Mucosa of descending colon (tissue), 3 donors: ENCODE measurements at places on chromosomes 16 and 17. TPM values are rescaled to one million over a fixed set of nuclear protein-coding genes. Genes with fewer than 3 reads are reported as not detected.

Gene TBC1D3C
- 2.3 TPM for total RNA-seq

- DNase-seq: no peak
These were observed 27.6 kb downstream of the ITGB3 start for GRCh38 chr17:47281216-47281615.

DNA sequence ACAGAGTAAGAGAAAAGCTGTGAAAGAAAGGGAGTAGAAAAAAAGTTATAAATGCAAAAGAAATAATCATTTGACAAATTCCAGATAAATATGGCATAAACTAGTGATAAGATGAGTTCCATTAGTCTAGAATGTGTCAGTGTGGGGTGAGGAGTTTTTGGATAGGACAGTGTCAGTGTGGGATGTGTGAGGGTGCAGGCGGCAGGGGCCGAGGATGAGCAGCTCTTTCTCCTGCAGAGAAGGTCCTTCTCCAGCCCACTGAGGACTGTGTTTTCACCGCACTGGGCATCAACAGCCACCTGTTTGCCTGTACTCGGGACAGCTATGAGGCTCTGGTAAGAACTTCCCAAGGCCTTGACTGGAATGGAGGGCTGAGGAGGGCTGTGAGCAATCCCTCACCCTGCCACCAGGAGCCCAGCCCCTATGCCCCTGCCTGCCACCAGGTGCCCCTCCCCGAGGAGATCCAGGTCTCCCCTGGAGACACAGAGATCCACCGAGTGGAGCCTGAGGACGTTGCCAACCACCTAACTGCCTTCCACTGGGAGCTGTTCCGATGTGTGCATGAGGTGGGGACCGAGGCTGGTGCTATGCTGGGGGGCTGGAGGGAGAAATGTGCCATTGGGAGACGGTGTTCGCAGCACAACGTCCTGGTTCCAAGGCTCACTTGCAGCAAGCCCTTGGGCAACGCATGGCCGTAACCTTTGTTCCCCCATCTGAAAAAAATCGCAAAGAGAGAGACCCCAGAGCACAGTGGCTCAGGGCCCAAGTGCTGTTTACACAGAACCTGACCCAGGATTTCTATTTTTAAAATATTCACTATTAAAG lies 13.1 kb downstream of the RAPGEFL1 start:
- no peak for DNase-seq

GRCh38 chr17:64707050-64707591 lies 45.0 kb upstream of the SMURF2 start:
- peak; percentile 92 for DNase-seq

GRCh38 chr17:43328650-43329049 lies 70.1 kb upstream of the ARL4D start:
- DNase-seq: no peak

DNA sequence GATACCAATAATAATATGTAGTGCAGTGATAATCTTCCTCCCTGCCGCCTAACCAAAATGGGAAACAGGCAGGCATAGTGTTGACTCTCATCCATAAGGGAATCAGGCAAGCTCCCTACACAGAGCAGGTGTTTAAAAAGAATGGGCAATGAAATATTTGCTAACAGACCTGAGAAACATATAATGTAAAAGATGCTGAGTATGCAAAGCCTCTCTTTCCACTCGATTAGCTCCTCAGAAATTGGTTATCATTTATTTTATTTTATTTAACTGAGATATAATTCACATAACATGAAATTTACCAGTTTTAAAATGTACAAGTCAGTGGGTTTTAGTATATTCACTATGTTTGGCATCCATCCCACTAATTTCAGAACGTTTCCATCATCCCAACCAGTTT lies 317.7 kb upstream of the TBX2 start:
- DNase-seq: no peak

Gene MSLN
- total RNA-seq: 7.0 TPM
